ENCODE measurements at places on chromosomes 7 and 10.

DNA sequence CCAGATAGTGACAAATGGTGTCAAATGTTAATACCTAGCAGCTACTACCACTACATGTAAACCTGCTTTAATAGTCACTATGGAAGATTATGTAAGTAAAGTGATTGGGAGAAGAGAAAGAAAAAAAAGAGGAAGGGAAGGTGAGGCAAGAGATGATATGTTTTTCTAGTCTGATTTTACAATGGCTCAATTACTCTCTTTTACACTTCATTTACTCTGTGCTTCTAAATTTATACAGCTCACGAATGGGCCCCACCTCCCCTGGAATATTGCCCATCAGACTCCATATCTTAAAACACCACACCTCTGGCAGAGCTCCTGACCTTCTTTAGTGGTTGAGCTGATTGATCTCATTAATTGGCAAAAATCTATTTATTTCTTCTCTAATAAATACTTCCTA, 28.0 kb upstream of the IKZF1 start:
- no peak for DNase-seq

DNA sequence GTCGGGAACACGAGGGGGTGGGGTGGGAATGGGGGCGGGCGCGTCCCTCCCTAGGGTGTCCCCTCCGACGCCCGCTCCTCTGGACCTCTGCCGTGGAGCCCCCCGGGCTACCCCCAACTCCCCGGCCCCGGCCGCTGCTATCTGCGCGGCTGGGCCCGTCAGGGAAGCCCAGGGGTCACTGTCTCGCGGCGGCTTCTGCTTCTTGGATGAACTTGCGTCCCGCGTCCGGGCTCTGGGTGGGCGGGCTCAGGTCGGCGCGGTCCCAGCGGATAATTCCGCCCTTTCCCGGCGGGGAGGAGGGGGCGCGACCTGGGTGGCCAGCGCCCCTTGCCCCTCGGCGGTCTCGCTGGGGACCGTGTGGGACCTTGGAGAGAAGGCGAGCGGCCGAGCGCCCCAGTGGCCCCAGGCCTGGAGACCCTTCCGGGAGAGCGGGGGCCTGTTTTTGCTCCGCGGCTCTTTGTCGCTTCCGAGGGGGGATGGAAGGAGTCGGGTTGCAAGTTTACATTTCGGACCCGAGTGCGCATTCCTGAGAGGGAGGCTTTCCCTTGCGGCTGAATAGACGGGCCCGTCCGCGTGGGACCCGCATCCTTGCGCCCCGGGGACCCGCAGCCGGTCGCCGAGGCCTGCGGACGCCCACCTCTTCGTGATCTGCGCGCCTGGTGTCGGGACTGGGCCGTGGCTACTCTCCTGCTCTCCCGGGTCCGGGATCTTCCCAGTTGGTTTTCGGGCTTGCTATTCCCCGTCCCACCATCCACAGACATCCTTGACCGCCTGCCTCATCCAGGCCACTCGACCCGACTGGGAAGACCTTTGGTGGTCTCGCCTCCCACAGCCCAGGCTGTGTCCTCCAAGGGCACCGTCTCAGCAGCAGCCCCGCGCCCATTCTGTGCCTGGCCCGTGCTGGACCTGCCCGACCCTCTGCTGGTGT, 812 bp downstream of the DOCK1 start:
- no peak for DNase-seq

DNA sequence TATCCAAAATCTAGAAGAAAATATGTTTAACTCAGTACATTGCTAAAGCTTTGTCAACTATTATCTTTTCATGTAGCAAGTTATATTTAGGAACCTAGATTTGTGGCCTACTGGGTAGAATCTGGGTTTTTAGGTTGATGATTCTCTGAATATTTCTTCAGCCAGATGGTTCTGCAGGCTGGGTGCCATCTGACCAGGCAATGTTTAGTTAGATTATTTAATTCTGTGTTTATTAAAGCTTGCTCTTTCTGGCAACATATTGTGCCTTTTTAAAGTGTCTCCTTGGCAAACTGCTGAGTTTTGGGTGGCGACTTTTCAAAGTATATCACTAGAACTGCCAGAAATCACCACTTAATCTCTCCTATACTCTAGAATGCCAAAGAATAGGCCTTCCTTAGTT, 114.1 kb downstream of the LHFPL3 start:
- DNase-seq, result no peak

DNA sequence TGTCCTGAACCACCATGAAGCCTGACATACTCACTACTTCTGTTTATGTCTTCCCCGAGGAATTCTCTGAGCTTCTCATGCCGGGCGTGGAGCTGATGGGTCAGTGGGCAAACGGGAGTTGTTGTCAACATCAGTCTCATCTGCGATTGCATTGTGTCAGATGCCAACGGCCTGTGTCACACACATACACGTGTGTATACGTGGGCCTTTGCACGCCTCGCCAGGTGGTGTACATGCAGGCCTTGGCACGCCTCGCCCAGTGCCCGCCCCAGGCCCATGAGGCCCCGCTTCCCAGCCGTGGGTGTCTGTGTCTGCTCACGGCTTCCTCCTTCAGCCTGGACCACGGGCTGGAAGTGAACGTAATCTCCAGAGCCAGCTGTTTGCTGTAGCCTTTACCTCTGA, 7.5 kb upstream of the CSGALNACT2 start:
- DNase-seq, result no peak

DNA sequence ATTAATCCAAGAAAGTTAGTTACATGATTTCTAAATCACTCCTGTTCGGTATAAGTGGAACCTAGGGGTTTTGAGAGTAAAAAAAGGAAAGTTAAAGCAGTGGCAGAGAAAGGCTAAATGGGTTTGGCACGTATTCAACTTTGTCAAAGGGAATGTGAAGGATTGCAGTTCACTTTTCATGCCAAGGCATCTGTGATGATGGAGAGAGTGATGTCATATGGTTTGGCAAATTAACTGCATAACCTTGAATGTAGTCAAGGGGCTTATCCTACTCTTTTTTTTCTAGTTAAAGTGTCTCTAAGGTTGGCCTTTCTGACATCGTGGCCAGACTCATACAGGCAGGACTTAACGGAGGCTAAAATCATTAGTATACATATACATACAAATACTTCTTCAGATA, 277.8 kb downstream of the EXOC4 start:
- DNase-seq, result no peak

DNA sequence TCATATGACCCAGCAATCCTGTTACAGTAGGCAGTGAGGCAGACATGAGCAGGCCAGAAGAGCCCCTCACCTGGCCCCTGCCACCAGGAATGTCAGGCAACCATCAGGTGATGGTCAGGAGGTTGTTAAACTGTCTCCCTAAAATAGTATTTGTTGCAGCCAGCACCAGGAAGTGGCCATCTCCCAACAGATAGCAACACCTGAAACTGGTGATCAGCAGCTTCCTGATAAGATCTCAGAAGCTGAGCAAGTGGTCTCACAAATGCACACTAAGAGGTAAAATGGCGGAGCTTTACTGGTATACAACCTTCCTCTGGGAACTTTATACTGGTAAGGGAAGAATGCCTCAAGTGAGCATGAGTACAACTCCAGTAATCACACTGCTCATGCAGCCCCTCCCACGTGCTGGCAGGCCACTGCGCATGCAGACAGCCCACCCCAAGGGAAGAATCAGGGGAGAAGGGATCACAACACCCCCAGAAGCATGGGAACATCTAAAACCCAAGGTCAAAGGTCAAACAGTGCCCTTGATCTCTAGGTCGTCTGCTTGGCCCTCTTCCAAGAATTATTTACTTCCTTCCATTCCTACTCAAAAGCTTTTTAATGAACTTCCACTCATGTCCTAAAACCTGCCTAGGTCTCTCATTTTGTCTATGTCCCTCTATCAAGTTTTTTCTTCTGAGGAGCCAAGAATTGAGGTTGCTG, 133.5 kb downstream of the DOCK4 start:
- DNase-seq, result no peak

- no peak for DNase-seq
These were observed 25.1 kb upstream of the AOAH start for GRCh38 chr7:36749282-36749960.

- no peak for DNase-seq
These were observed 52.6 kb downstream of the CACNA2D1 start for GRCh38 chr7:82390936-82391335.

DNA sequence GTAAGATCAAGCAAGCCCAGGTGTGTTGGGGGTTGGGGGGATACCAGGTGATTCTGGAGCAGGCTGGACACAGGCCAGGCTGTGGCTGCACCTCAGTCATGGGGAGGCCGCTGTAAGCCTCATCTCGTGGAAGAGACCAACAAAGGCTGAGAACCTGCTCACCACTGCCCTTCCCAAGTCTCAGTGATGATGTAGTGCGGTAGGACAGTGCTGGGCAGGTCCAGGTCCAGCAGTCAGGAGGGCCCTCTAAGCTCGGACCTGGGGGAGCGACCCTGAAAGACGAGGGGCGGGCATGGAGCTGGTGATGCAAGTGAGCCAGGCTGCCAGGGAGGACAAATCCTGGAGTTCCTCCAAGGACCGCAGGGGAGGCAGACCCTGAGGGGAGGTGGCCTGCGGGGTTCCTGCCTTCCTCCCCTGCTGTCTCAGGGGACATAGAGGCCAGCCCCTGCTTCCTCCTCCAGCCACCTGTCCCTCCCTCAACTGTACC, 3.3 kb upstream of the PWWP2B start:
- DNase-seq, result no peak

DNA sequence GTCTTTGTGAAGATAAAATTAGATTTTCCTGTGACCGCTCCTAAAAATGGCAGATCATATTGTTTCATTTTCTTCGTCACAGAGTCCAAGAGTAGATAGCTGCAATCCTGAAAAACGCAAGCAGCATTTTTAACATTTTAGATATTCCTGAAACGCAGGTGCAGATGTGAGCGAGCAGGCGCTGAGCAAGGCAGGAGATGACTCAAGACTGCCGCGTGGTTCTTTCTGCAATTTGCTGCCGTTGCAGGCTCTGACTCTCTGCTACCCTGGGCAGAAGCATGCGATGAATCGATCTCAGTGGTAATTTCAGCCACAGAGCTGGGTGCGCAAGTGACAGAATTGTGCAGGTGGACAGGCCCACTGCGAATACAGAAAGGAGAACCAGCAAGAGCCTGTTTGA, 331.9 kb downstream of the ACTR3B start:
- DNase-seq, result no peak

- peak; percentile 70 for DNase-seq
These were observed 820 bp upstream of the NRG3 start for GRCh38 chr10:81873932-81874816.

DNA sequence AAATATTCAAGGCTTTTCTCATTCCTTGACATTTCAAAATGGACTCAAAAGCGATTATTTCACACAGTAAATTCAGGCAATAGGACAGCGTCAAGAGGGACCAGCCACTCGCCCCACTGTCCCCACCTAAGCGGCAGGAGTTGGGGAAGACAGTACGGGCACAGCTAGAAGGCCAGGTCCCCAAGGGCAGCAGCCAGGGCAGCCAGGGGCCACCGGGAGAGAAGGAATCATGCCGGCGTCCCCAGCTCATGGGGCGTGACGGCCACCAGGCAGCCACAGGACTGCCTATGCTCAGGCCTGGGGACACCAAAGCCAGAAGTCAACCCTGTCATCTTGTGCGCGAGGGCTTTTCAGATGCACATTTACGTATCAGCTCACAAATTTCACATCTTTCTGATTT, 225.7 kb upstream of the PPP2R2D start:
- DNase-seq, result no peak
